ENCODE measurements at places on chromosomes 1 and 21. TPM values are rescaled to one million over a fixed set of nuclear protein-coding genes. Genes with fewer than 3 reads are reported as not detected.

DNA sequence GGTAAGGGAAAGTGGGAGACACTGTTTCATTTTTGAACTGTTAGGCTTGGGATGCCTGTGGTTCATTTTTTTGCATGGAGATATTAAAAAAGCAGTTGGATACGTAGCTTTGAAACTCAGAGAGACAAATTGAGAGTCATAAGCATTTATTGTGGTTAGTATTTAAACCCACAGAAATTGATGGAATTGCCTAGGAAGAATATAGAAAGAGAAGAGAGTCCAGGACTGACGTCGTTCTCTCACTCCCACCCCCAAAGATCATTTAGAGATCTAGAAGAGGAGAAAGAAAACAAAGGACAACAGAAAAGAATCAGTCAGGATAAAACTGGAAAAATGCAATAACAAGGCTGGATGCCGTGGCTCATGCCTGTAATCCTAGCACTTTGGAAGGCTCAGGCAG, 73.2 kb upstream of the BMP8A start:
- DNase-seq, result no peak

- no peak for DNase-seq
These were observed 1.4 kb upstream of the UBXN10 start for GRCh38 chr1:20184481-20184900.

GRCh38 chr1:23530747-23531561, at the start of gene E2F2:
TSS of gene E2F2 (minus strand) at chr1:23531233. CDS start at chr1:23530793, 440 bp downstream.
- DNase-seq, result peak; percentile 78

F13B gene
- not detected for total RNA-seq

Measured in CD8-positive, alpha-beta memory T cell (primary cell).